RWPE2 (cell line): ENCODE measurements at places on chromosomes 3 and 15.

- no peak for DNase-seq
Measured at GRCh38 chr3:153595186-153595815, 433.3 kb downstream of the RAP2B start.

- no peak for DNase-seq
Measured at GRCh38 chr3:128236657-128237056, 83.4 kb downstream of the EEFSEC start.

GRCh38 chr3:17573396-17573795, 169.0 kb downstream of the TBC1D5 start:
- DNase-seq, result no peak

- DNase-seq, result no peak
Measured at GRCh38 chr3:133833880-133834620, 28.4 kb downstream of the SRPRB start.

DNA sequence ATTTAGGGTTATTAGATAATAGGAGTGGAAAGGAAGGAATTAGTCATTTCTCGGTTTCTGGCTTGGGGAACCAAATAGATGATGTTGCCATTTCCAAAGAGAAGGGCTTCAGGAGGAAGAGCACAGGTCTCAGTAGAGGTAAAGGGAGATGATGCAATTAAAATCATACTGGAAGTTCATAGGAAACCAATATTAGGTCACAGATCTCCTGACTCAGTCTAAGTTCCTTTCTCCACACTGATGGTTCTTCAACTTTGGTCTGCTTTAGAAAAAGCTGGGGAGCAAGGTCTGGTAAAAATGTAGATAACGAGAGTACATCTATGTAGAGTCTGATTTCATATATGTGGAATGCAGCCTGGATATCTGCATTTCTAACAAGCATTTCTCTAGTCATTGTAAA, 130.9 kb downstream of the POLQ start:
- no peak for DNase-seq

DNA sequence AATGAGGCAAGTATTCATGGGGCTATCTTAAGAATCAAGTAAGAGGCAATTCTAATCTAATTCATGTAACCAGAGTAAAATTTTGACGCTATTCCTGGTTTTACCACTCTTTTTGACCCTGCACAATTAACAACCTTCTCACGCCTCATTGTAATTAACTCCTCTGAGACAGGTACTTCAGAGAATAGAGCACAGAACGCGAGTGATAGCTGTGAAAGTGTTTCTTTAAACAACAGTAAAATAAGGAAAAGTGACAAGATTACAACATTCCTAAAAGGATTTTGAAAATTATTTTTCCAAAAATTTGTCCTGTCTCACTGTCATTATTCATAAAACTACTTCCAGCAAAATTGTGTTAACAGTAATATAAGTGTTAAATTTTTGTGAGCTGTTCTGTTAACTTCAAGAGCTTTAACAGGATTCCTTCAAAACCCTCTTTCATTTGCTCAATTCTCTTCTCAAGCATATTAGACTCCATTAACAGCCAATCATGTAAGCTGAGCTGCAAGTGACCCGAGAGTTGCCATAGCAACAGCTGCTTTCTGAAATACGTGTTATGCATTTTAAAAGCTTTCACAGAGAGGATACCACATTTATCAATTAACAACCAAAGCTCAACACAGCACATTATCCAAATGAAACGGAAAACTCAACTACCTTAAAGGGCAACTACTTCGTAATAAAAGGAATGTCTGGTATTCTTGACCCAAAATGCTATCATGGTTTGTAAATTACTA, 93.1 kb downstream of the STAG1 start:
- no peak for DNase-seq

DNA sequence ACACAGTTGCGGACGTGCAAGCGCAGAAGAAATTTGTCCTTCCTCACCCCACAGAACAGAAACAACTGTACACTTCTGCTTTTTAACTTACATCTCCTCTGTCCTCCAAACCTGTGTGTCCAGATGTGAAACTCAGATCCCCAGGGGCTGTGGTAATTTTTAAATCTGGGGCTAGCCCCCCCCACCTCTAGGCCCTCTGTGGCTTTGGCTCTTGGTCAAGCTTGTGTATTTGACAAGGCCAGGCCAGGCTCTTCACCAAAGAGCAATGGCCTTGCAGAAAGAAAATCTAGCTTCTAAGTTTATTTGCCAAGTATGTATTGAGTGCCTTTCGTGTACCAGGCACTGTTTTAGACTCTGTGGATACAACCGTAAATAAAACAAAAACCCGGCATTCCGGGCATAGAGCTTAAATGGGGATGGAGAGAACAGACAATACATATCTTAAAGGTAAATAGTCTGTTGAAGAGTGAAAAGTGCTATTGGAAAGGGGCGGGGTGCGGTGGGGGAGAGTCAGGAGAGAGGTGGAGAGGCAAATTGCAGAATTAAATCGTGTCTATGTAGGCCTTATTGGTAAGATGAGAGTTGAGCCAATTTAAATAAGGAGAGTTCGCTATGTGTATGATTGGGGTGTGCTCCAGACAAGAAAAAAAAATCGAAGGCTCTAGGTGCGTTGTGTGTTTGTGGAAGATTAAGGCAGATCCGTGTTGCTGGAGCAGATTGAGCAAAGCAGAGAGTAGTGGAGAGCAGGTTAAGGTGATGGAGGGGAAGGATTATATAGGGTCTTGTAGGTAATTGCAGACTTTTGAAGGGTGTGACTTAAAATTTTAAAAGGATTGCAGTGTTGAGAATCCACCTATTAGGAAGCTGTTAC, 781 bp upstream of the DPH6 start:
- no peak for DNase-seq

- DNase-seq, result no peak
Measured at GRCh38 chr15:100037901-100038300, 303.9 kb downstream of the ADAMTS17 start.

- DNase-seq, result no peak
Measured at GRCh38 chr3:29268651-29269050, 12.2 kb upstream of the RBMS3 start.

DNA sequence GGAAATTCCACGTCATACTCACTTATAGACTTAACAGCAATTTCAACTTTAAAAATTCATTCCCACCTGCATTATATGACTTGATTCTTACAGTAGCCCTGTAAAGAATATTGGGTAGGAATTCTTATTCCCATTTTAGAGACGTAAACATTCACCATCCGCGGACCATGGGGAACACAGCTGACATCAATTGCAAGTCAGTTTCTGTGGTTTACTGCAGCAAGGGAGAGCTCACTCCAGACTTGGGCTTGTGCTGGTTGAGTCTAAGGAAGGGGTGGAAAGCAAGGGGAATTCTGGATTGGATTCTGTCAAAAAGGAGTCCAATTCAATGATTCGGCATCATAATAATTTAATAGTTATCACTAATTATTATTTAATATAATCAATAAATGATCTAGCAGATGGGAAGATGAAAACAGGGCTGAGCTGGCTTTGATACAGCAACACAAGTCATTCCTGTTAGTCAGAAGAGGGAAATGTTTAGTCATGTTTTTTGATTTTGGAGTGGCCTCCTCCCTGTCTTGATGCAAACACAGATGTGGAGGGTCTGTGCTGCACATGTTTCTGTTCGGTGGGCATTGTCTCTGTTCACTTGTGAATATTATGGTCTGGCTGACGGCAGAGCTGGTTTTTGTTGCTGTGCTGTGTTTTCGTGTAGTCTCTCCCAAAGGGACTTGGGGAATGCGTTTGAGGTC, 9.7 kb downstream of the LIPC start:
- no peak for DNase-seq

DNA sequence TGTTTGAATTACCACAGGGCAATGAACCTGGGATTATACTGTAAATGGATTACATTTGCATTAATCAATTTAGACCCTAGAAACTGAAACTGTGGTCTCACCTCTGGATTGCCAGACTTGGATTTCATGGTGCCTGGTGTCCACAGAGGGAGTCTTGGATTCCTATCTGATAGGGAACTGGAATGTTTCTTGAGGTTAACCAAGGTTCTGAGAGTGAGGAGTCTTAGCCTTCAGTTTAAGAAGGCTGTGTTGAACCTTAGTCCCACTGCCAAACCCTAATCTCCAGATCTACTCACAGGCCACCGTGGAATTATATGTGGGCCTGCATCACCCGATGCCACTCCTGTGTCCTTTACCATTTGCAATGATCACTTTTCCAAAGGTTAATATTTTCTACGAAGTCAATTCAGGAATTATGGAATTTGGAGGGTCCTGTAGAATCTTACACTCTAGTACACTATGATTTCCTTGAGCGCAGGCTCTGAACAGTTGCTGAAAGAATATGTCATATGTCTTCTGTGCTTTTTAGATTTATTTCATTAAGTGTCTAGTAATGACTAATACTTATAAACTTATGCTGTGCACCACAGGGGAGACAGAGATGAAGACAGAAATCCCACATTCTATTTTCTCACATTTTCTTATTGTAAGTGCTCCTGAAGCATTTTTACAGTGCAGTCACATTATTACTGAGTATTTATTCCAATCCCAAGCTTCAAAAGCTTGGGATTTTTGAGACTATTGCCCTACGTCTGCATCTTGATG, 87.9 kb downstream of the EFL1 start:
- DNase-seq, result no peak

DNA sequence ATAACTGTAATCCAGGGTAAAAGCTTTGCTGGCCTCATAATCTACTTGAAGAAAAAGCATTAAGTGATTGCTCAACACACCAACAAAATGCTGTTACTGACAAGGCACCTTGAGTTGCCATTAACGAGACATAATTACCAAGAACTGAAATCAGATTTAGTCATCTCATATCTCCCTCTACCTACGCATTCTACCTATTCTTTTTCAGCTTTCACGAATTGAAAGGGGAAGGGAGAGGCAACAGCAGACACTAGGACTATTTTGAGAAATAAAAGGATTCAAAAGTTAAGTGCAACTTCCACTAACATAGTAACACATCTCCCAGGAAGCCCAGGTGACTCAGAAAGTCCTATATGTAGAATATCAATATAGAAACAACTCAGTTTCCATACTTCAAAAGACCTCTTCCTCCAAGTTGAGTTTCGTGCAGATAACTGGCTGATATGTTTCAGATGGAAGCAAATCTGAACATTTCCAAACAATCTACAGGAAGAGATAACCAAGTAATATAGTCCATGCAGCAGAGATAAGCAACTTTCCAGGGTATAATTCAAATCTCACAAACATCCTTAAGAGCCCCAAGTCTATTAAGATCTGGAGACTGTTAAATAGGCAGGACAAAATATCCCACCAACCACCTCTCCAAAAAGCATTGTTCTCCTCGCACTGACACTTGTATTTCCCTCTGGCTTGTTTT, 1.9 kb downstream of the OSBPL10 start:
- DNase-seq, result no peak

GRCh38 chr3:4885316-4885715, 93.9 kb upstream of the BHLHE40 start:
- DNase-seq, result no peak

DNA sequence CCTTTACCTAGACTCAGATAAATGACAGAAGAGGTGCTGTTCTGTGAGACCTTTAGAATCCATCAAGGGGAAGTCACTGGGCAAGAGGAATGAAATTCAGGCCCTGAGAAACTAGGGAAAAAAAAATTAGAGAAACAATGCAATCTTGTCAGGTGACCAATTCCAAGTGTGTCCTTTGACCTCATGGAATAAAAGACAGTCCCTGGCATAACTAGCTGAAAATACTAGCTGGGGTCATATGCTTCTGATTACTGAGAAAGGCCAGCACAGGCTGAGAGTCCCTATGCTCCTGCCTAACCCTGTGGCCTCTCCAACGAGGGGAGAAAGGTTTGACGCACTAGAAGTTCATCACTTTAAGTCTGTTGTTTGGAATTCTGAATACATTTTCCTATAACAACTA, 167.3 kb downstream of the XXYLT1 start:
- no peak for DNase-seq

GRCh38 chr15:56076640-56077039, 83.2 kb upstream of the NEDD4 start:
- DNase-seq, result no peak

GRCh38 chr15:70035719-70036077, 62.0 kb downstream of the TLE3 start:
- DNase-seq, result no peak

GRCh38 chr3:112395181-112395895, 62.4 kb downstream of the CD200 start:
- no peak for DNase-seq

DNA sequence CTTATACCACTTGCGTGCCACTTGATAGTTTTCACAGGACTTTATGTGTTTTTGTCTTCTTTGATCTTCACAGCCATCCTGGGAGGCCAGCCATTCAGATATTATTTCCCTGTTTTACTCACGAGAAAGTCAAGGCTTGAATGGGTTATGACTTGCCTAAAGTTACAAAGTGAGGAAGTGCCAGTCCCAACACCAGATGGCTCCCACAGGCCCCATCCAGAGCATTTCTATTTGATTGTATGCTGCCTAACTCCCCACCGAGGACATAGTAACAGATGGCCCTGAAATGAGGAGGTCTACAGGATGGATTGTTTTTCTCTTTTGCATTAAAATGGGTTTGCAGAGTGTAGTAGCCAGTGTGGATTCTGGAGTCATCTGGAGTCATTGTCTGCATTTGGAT, 74.5 kb downstream of the SPTSSB start:
- no peak for DNase-seq

- DNase-seq, result no peak
Measured at GRCh38 chr15:90209591-90209990, 8.5 kb downstream of the SEMA4B start.

DNA sequence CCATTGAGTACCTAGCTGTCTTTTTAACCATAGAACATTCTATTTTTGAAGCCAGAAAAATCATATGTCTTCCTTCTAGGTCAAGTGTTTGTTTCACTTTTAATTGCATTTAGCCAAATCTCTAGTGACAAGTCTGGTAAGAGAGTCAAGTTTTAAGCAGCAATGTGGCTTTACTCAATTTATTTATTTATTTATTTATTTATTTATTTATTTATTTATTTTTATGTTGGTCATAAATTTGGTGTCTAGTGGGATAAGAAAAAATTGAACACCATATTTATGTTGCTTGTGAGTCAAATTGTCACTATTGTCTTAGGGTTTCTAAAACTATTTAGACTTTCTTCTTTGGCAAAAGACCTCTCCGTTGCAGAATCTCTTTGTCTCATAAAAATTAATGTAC, 174.5 kb upstream of the BCHE start:
- DNase-seq, result no peak

DNA sequence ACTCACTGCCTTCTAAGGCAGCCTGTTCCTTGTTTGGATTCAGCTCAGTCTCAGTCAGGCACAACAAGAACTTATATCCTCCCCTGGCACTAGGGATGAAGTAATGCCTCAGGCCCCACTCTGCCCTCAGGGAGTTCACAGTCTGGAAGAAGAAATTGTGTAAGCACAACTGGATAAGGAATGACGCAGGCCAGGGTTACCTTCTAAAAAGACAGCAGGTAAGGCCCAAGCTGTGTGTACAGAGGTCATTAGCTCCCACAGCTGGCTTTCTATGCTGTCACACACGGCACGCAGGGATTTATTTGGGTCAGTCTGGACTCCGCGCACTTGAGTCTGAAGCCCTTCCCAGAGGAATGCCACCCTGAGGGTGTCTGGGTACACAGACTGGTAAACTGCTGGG, 82.9 kb downstream of the IQSEC1 start:
- DNase-seq, result no peak
